Kidney capillary endothelial cell (primary cell): ENCODE measurements at places on chromosomes 4 and X.
A peak's percentile ranks its signal among the peaks of the same experiment; 100 is the strongest.

DNA sequence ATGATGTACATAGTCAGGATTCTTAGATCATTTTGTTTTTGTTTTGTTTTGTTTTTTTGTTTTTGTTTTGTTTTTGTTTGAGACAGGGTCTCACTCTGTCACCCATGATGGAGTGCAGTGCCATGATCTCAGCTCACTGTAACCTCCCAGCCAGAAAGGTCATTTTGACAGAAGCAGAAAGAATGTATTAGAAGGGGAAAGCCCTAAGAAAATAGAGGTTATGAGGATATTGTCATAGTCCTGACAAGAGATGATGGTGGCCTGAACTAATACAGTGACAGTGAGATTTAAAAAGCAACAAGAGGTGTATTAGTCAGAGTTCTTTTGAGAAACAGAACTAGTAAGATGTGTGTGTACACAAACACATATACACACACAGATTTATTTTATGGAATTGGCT is 503.3 kb downstream of the RPA4 start:
- DNase-seq, result no peak

DNA sequence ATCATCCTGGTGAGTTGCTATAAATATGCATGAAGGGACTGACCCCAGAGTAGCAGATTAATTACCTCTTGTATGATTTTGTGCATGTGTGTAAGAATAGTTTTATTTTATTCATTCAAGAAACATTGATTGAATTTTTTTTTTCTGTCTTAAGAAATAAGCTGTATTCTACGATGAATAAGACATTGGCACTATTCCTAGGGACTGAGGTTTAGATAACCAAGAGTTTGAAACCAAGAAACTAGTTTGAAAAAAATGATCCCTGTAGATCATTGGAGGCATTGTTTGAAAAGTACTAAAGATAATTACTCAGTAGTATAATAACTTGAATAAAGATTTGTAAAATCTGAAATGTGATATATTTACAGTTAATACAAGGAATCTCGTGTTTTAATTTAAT is 1086.9 kb downstream of the PCDH7 start:
- DNase-seq, result no peak

GRCh38 chr4:17921451-17921850 is 100.1 kb downstream of the LCORL start:
- no peak for DNase-seq

DNA sequence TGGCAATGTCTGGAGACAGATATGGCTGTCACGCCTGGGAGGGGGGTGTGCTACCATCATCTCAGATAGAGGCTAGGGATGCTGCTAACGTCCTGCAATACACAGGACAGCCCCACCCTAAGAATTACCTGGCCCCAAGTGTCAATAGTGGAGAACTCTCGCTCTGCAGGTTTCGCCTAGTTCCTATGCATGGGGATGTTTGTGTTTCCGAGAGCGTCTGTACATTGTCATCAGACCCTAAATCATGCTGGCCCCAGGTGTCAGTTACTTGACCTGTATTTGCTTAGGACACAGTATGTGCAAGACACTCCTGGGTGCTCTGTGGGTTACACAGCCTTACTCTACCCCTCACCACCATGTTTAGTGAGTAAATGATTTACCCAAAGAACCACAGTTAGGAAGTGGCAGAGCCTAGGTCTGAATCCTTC is 90.8 kb downstream of the AFF1 start:
- no peak for DNase-seq

GRCh38 chr4:53321151-53321983 is 44.5 kb downstream of the SCFD2 start:
- DNase-seq, result peak; percentile 98
